Lower leg skin (tissue), 4 donors: ENCODE measurements at places on chromosomes 2 and 18.

- no peak for DNase-seq
Observed at GRCh38 chr2:42906557-42907411, 114.4 kb upstream of the HAAO start.

GRCh38 chr2:176612736-176613135 is 343.5 kb downstream of the MTX2 start:
- DNase-seq = no peak

GRCh38 chr18:44041553-44041952 is 639.1 kb upstream of the SETBP1 start:
- no peak for DNase-seq

DNA sequence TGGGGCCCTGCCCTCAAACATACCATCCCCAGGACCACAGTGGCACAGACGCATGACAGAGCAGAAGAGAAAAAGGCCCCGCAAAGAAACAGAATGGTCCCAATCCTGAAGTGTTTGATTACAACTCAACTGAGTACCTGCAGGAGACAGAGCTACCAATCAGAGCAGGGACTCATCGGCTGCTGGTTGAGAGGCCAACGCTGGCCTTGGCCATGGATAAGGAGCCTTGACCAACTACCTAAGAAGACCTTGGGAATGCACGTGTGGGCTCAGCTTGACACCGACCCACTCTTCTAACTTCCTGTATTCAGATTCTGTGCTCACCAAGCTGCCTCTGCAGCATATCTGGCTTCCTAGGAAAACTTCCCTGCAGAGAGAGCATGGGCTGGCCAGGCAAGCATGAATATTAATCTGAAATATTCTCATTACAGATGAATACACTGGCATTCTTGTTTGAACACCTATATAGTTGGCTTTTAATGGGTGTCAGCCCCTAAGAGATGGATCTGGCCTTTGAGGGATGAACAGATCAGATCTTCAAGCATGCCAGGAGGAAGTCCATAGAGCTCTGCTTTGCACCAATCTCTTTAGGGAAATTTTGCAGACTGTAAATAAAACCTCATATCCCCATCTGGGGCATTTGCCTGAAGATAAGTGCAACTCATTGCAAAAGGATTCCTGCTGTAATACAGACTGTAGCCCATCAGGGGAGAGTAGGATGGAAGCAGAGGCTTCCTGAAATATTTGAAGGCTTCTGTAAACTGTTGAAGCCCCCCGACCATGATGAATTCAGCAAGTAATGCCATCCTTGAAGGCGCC is 135.4 kb downstream of the BCL2 start:
- no peak for DNase-seq

DNA sequence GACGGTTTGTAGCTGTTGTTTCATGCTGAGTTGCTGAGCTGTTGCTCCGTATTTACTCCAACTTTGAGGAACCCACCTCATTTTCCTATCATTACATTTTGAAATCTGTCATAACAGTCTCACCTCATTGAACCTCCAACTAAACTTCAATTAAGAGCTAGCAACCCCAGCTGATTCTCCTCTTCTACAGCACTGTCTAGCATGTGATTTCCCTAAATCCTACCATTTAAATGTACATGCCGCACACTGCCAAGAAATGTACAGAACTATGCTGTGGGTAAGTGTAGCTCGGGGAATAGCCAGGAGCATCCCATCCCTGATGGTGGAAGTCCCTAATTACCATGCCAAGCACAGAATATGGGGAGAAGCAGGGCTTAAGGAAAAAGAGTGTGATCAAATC is 299.9 kb downstream of the AFF3 start:
- DNase-seq = no peak

DNA sequence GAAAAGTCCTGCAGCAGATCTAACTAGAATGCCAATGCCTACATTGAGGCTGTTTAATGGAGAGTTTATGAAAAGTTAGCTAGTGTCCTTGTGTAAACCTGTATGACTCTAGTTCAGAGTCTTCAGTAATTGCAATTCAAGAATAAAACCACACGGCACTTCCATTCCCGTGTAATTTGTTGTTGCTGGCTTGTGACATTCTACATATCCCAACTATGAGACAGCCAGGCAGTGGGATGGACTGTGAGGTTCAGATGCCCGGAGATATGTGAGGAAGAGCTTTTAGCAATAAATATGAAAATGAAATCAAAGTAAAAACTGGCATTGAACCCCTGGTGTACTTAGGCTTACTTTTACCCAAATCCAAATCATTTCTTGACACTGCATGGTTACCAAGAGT is 263.4 kb downstream of the NEDD4L start:
- DNase-seq = no peak

DNA sequence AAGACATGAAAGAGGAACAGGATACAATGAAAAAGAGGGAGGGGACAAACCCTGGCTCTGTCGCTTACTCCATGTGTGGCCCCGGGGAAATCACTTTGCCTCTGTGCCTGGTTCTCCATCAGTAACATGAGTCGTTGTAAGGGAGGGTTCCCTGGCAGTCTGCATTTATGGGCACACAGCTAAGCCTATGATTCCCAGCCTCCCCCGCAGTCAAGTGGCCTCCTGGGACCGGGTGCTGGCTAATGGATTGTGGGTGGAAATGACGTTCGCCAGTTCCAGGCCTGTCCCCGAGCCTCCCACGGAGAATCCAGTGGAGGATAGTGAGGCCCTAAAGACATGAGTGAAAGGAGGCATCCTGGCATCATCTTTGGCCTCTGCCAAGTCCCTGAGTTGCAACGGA is 42.7 kb downstream of the SFXN5 start:
- DNase-seq = no peak

DNA sequence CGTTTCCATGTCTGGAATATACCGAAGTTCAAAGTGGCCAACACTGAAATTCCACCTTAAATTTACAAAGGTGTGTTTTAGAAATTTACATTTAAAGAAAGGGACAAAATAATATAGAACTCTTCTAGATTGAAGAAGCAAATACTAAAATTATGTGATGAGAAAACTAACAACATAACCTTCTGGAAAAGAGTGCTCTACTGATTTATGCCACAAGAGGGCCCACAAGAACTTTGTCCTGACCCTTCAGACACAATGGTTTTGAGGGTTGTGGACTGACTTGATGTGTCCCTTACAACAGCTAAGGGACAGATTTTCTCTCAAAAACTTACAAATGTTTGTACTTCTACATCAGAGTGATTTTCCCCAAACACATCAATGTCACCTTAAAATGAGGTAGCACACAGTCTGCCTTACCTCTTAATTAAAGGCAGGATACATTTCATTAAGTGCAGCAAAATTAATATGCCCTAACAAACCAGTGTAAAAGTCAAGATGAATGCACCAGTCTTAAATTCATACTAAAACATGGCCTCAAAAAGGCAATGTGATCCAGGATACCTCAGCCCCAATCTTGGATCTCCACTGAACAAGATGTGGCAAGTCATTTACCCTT is 36.2 kb downstream of the EIF2AK3 start:
- peak; percentile 56 for DNase-seq

DNA sequence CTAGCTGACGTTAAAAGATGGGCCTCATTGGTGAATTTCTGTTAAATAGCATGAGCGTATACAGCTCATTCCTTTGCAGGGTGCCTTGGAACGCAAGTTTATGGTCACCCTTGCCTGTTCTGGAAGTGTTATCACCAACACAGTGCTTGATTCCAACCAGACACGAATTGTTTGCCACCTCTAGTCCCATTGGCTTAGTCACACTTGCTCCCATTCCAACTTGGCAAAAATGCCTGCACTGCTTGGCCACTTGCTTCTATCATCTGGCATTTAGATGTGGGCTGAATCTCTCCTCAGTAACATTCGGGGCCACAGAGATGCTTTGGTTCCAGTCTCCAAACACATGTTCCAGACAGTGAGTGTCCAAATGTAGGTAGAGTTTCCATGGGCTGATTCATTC is 27.5 kb upstream of the ACVR1 start:
- no peak for DNase-seq

- DNase-seq = no peak
Observed at GRCh38 chr2:159604159-159604558, 12.2 kb downstream of the BAZ2B start.

GRCh38 chr2:157158111-157158510 is 99.4 kb upstream of the GALNT5 start:
- no peak for DNase-seq

DNA sequence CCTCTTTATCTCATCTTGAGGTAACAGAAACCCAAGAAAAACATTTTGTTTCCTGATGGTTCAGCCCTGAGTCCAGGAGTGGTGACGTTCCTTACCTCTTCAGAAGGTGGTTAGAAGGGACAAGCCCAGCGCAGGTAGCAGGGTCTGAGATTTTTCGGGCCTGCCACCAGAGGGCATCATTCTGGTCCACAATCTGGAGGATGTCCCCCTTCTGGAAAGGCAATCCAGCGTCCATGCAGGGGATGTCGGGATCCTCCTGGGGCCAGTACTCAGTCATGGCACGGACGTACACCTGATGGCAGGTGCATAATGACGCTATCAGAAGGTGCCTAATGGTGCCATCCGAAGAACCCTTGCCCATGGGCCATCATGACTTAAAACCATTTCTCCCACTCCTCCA is 17.7 kb downstream of the MPP4 start:
- no peak for DNase-seq

- no peak for DNase-seq
Observed at GRCh38 chr2:219247678-219248642, 2.7 kb downstream of the STK16 start.

DNA sequence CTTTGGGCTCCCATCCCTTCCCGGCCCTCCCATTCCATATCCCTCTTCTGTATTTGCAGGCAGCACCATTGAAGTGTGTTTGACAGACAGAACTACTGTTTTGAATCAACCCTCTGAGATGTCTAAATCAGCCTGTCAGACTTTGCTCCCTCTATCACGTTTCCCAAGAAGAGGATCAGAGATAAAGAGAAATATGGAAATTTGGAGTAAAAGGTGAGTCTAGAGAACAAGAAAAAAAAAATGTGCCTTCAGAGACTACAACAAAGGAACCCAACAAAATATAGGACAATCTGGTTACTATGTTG is 133.4 kb upstream of the NCK2 start:
- no peak for DNase-seq

- no peak for DNase-seq
Observed at GRCh38 chr18:27838225-27838624, 338.7 kb downstream of the CDH2 start.
